ENCODE measurements at places on chromosomes 3 and 15.

GRCh38 chr15:33565094-33565493 is 254.3 kb downstream of the RYR3 start:
- DNase-seq, result no peak

- no peak for DNase-seq
Measured at GRCh38 chr15:84782346-84782745, 34.0 kb downstream of the ZNF592 start.

DNA sequence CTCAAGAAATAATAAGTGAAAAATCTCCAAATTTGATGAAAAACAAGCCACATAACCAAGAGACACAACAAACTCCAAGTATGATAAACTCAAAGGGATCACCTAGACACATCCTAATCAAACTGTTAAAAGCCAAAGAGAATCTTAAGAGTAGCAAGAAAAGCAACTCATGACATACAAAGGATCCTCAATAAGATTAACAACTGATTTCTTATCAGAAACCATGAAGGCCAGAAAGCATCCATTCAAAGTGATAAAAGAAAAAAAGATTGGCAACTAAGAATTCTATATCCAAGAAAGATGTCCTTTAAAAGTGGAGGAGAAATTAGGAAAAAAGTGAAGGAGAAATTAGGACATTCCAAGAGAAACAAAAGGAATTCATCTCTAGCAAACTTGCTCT is 23.5 kb downstream of the CHSY1 start:
- DNase-seq, result no peak

DNA sequence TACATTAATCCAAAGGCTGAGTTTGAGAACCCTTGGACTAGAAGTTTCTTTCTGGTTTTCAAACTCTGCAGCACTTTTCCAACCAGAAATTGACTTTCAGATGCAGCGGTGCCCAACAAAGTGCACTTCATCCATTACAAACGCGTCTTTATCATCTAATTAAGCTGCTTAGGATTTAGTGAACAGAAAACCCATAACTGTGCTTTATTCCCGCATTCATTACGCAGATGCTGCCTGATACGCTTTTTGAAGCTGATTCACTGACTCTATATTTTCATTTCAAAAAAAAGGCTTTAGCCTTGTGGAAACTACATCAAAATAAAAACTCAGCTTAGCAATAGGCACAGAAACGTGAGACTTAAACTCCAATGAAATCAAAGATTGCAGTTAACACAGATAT is 69.8 kb upstream of the CTXND1 start:
- DNase-seq, result no peak

- DNase-seq, result no peak
Measured at GRCh38 chr3:86708893-86709292, 282.1 kb downstream of the VGLL3 start.

- DNase-seq, result no peak
Measured at GRCh38 chr3:150765949-150766720, 3.2 kb upstream of the SIAH2 start.
